ENCODE measurements at places on chromosomes 2 and 18.

- peak; percentile 0 for DNase-seq
Measured at GRCh38 chr18:30512872-30513271, 529.7 kb downstream of the DSC3 start.

- no peak for DNase-seq
Measured at GRCh38 chr2:128473175-128474035, 154.7 kb upstream of the HS6ST1 start.

DNA sequence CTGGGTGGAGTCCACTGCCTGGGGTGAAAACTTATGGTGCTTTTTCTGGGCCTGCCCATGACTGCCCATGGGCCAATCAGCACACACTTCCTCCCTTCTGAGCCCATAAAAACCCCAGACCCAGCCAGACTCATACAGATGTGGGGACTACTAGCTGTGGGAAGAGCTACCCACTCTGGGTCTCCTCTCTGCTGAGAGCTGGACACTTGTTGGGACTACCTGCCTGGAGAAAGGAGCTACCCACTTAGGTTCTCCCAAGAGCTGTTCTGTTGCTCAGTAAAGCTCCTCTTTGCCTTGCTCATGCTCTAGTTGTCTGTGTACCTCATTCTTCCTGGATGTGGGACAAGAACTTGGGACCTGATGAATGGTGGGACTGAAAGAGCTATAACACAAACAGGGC lies 119.6 kb upstream of the SLC38A11 start:
- no peak for DNase-seq

- DNase-seq = no peak
Measured at GRCh38 chr2:44778221-44778654, 163.3 kb upstream of the SIX3 start.

DNA sequence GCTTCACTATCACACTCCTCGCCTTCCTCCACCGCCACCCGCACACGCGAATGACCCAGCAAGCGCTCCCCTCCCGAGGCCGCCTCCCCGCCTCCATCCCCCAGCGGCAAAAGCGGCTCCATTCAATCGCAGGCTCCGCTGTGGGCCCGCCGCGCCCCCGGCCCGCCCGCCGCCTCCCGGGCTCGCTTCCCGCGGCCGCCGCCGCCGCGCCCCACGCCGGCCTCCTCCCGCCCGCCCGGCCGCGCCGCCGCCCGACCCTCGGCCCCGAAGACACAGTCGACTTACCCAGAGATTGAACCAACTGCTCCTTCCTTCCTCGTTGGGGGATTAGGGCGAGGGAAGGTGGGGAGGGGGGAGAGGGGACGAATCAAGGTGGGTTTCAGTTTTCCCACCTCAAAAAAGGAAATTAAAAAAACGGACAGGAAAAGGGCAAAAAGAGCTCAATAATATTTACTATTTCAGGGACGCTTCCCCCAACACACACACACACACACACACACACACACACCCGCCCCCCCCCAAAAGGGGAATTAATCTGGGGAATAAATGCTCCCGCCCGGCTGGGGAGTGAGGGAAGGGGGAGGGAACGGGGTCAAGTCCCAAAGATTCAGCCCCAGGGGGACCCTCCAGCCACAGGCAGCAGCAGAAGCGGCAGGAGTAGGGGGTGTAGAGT lies 743 bp downstream of the XPO1 start:
- DNase-seq = peak; percentile 19

- DNase-seq = no peak
Measured at GRCh38 chr18:54775686-54776085, 52.6 kb upstream of the RAB27B start.

- DNase-seq = no peak
Measured at GRCh38 chr18:69035756-69036155, 237.9 kb downstream of the CCDC102B start.

DNA sequence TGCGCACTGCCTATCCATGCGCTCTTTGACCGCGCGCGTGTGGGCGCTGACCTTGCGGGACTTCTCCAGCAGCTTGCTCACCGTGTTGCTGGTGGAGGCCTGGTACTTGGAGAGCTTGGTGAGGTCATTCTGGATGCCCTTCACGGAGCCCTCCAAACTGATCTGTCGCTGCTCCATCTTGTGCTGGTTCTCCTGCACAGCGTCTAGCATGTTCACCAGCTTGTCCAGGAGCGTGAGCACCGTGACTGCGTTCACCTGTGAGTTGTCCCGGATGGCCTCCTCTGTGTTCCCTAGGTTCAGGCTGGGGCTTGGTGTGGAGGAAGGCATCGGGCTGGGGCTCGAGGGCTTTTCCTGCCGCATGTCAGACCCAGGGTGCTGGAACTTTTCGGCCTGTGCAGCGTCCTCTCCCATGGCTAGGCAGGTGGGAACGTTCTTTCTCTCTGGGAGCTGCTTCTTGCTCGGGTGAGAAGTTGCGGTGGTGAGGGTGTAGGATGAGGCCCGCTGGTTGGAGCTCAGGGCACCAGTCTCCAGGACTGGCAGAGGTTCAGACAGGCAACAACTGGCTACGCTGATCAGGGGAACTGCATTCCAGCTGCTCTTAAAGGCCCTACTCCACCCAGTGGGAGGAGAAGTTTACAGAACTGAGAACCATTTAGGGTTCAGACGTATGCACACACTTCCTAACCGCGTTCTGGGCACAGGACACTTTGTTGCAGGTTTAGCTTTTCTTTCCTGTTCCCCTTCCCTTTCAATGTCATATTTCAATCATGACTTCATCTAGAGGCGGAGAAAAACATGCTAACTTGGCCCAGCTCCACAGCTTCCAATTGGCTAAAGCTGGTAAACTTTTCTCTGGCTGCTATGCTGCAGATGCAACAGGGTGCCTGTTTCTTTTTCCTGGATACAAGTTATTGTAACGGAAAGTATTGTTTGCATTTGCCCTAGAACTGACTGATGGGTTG lies at the start of gene CAVIN2:
Gene CAVIN2 (minus strand): TSS at position 574 of the 962 bp plus-strand sequence. CDS start 163 bp downstream, at position 411.
- no peak for DNase-seq
